ENCODE measurements at places on chromosomes 6 and 20.
A peak's percentile ranks its signal among the peaks of the same experiment; 100 is the strongest.

DNA sequence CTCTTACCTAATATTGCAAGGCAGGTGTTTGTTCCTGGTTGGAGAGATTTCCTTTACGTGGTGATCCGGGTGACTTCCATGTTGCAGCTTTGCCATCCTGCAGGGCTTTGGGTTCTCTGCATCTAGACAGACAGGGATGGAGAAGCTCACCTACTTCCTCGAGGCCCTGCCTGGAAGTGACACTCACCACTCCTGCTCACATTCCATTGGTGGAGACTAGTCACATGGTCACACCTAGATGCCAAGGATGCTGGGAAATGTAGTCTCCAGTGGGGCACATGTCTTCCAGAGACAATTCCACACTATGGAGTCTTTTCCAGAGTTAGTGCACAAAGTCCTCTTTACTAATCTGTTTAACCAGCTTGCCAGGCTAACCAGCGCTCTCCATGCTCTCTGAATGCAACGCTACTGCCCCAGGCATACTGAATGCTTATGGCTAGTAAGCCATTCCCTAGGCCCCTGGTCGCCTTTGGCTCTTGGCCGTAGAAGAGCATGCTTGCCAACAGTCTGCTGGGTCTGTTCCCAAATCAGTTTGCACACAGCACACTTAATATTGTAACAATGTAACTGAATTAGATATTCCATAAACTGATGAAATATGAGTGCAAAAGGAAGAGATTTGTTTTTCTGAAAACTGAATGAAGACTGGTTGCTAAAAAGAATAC is 6.7 kb upstream of the KCNK15 start:
- H3K27me3 ChIP-seq = peaks cover 35% of the 10 kb centered on the region
- no peak for DNase-seq
- no peak overlapping the region for H3K4me3 ChIP-seq
- no peak overlapping the region for H3K27ac ChIP-seq
- H3K36me3 ChIP-seq = peaks cover 4% of the 10 kb centered on the region

DNA sequence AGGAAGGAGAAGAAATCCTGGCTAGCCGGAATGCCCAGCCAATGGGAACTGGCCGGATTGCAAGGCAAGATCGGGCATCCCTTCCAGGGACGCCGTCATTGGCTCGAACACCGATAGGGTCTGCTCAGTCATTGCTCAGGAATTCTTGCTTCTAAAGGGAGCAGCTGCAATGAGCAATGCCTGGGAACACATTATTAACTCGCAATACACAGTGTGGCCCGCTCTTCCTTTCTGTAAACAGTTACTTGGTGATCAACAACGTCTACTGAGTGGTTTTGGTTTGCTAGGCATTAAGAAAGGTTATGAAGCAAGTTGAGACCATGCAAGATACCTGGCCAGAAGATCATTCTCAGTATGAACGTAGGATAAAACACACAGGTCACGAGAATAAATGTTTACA is 165.4 kb upstream of the CITED2 start:
- H3K27me3 ChIP-seq = no peaks in the 10 kb centered on the region
- peaks cover 6% of the 10 kb centered on the region for H3K4me1 ChIP-seq
- DNase-seq = no peak
- H3K36me3 ChIP-seq = no peaks in the 10 kb centered on the region
- H3K27ac ChIP-seq = no peak overlapping the region
- no peak overlapping the region for H3K4me3 ChIP-seq

DNA sequence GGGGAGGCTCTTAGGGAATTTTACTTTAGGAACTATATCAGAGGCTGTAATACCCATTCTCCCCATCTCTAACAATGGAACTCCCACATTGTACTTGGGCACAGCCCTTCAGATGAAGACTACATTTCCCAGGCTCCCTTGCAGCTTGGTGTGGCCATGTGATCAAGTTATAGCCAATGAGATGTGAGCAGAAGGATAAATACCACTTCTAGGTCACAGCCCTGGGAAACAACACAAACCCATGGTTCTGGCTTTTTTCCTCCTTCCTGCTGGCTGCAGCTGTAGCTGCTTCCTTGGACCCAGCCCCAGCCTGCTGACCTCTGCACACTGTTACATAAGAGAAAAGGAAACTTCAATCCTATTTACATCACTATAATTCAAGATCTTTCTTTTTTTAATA is 445.9 kb upstream of the JARID2 start:
- DNase-seq = no peak
- no peak overlapping the region for H3K4me3 ChIP-seq
- peaks cover 19% of the 10 kb centered on the region for H3K4me1 ChIP-seq
- no peak overlapping the region for H3K27ac ChIP-seq
- peaks cover 3% of the 10 kb centered on the region for H3K27me3 ChIP-seq

GRCh38 chr6:32472781-32473375 is 33.2 kb downstream of the HLA-DRA start:
- H3K36me3 ChIP-seq = no peaks in the 10 kb centered on the region
- no peak overlapping the region for H3K4me3 ChIP-seq
- peaks cover 10% of the 10 kb centered on the region for H3K27me3 ChIP-seq
- no peak overlapping the region for H3K27ac ChIP-seq
- no peak for DNase-seq
- no peaks in the 10 kb centered on the region for H3K4me1 ChIP-seq

- no peak overlapping the region for H3K27ac ChIP-seq
- peaks cover 2% of the 10 kb centered on the region for H3K27me3 ChIP-seq
- no peaks in the 10 kb centered on the region for H3K4me1 ChIP-seq
- H3K36me3 ChIP-seq = no peaks in the 10 kb centered on the region
Observed at GRCh38 chr6:125953502-125953875, 3.1 kb upstream of the HINT3 start.

DNA sequence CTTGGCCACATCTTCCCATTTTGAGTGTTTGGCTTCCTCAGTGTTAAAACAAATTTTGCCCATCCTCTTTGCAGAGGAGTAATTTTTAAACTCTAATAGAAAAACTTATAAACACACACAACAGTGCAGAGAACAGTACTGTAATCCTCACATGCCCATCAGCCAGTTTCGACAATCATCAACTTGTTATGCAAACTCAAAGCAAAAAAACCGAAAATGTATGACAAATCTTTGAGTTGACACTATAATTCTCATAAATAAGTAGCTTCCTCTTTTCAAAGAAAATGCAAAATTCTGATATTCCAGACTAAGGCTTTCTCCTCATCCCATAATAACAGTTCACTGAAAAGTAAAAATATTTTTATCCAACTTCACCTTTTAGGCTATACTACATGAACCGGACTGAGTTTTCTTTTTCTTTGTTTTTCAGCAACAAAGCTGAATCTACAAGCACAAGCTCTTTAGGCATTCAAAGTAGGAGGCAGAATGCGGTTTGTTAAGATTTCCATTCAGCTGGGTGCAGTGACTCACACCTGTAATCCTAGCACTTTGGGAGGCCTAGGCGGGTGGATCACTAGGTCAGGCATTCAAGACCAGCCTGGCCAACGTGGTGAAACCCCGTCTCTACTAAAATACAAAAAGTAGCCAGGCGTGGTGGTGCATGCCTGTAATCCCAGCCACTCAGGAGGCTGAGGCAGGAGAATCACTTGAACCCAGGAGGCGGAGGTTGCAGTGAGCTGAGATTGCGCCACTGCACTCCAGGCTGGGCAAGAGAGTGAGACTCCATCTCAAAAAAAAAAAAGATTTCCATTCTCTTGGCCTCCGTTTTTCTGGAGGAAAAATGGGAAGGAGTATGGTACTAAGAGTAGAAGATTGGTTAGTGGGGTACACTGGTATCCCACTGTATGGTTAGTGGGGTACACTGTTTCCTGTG is 74.8 kb downstream of the GCNT2 start:
- H3K4me3 ChIP-seq = no peak overlapping the region
- no peaks in the 10 kb centered on the region for H3K27me3 ChIP-seq
- DNase-seq = no peak
- H3K4me1 ChIP-seq = peaks cover 13% of the 10 kb centered on the region
- no peaks in the 10 kb centered on the region for H3K36me3 ChIP-seq
- no peak overlapping the region for H3K27ac ChIP-seq

DNA sequence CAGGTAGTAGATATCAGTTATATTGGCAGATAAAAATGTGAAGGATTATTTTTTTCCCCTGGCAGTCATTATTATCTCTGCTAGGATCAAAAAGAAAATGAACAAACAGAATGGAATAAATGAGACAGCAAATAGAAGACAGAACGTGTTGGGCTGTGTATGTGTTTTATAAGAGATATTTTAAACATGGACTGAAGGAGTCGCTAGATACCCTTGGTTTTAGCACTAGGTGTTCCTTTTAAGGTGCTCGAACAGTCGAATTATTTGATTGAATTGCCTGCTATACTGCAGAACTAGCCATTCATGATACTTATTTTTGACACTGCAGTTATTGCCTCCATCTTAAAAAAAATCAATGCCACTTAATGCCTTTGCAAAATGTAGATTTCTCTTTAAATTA is 3.7 kb downstream of the GRIK2 start:
- DNase-seq = no peak
- no peaks in the 10 kb centered on the region for H3K36me3 ChIP-seq
- peaks cover 85% of the 10 kb centered on the region for H3K27me3 ChIP-seq
- no peak overlapping the region for H3K4me3 ChIP-seq

DNA sequence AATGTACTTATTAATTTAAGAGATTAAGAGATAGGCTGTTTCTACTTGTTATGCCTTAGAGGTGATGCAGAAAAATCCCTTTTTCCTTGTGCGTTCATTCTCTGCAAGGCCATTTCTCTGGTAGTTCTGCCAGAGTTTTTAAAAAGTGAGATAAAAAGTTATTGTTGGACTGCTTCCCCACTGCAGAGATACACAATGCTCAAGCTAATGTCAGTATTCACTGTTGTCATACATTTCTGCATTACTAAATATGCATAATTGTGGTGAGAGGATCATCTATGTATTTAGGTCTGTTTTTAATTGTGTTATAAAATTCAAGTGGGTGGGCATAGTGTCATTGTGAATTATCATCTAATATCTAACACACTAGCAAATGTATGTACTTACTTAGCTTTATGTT is 600.4 kb downstream of the HTR1B start:
- no peak overlapping the region for H3K4me3 ChIP-seq
- no peaks in the 10 kb centered on the region for H3K36me3 ChIP-seq
- H3K4me1 ChIP-seq = no peaks in the 10 kb centered on the region

DNA sequence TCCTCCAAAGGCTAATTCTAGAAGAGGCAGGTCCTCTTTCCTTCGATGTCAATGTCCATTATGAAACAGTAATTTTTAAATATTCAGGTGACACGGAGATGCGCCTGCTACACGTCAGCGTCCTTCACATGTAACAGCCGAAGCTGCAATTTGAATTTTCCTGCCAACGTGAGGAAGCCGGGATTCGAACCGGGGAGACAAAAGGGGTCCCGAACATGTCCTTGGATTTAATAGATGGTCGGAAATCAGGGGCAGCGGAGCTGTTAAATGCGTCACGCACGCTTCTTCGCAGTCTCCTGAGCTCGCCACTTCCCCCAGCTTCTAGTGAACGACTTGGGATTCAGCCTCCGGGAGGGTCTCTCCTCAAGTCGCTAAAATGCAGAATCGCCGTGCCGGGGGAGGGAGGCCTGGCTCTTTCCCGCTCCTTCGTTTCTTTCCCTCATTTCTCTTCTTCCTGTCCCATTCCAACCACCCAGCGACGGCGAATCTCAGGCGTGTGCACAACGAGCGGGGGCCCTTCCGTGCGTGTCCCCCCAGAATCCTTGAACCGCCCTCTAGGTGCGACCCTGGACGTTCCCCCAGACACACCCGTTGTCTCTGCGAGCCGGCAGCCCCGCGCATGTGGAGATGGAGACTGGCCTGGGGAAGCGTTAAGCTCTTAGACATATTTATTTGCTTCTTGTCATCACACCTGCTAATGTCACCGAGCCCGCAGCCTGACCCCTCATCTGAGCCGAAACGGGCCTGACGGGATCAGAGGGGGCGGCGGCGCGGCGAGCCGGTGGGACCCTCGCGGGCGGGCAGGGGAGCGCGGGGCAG is 1.3 kb upstream of the FOXC1 start:
- peaks cover 8% of the 10 kb centered on the region for H3K36me3 ChIP-seq
- peak; percentile 62 for DNase-seq
- peaks cover 63% of the 10 kb centered on the region for H3K27me3 ChIP-seq
- H3K27ac ChIP-seq = peak overlapping the region; percentile 87
- peaks cover 34% of the 10 kb centered on the region for H3K4me1 ChIP-seq
- H3K4me3 ChIP-seq = peak overlapping the region; percentile 88

Data from type B pancreatic cell (in vitro differentiated cells).